ENCODE measurements at places on chromosomes 3 and 15. TPM values are rescaled to one million over a fixed set of nuclear protein-coding genes. Genes with fewer than 3 reads are reported as not detected.

Gene PPARG
- 3.5 TPM for total RNA-seq

DNA sequence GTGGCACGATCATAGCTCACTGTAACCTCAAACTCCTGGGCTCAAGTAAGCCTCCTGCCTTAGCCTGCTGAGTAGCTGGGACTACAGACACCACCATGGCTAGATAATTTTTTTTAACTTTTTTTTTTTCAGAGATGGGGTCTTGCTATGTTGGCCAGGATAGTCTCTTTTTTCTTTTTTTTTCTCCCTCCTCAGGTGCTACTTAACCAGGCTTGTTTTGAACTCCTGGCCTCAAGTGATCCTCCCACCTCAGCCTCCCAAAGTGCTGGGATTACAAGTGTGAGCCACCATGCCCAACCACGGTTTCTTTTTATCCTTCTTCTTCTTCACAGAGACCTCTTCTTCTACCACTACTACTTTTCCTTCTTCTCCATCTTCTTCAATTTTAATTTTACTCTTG is 53.8 kb upstream of the MAP4 start:
- no peak for DNase-seq

Gene FAM81A
- under 0.01 TPM for total RNA-seq

DNA sequence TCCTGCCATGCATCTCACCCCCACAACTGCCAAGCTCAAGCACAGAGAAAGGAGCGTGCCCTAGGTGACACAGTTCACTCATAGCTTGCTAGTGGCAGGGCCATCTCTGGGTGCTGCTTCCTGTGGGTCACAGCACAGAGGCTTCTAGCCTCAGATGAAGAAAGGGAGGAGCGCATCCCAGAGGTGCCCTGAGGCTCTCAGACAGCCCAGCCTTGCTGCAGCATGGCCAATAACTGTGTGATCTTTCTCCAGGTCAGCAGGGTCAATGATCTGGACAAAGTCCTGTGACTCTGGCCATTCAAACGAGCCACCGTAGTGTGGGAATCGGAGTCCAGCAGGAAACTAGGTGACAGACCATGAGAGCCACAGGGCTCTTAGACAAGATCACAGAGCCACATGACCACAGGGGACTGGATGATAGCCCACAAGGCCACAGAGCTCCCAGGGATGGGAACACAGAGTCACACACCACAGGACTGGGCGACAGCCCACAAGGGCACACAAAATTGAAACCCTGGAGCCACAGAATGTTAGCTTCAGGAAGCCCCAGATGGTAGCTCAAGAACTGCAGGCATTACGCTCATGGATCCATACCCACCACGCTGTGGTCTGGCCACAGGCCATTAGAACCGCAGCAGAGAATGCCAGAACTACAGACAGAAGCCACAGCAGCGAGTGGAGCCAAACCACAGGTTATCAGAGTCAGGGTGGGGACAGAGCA is 25.9 kb upstream of the GRIP2 start:
- DNase-seq, result peak; percentile 6

GRCh38 chr3:41469083-41469482 is 269.8 kb downstream of the CTNNB1 start:
- no peak for DNase-seq

GRCh38 chr15:74773731-74774252 is 8.1 kb upstream of the CSK start:
- DNase-seq, result no peak

GRCh38 chr3:113597596-113598354 is 65.4 kb downstream of the SIDT1 start:
- no peak for DNase-seq

DNA sequence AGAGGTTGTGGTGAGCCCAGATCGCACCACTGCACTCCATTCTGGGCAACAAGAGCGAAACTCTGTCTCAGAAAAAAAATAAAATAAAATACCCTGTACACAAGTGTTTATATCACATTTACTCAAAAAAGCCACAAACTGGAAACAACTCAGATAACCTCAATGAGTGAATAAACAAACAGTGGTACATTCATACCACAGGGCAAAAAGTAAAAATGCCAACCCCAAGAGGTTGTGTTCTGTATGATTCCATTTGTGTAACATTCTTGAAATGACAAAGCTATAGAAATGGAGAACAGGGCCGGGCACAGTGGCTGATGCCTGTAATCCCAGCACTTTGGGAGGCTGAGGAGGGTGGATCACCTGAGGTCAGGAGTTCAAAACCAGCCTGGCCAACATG is 12.9 kb downstream of the EDC3 start:
- DNase-seq, result no peak

Gene HRG
- not detected for total RNA-seq

DNA sequence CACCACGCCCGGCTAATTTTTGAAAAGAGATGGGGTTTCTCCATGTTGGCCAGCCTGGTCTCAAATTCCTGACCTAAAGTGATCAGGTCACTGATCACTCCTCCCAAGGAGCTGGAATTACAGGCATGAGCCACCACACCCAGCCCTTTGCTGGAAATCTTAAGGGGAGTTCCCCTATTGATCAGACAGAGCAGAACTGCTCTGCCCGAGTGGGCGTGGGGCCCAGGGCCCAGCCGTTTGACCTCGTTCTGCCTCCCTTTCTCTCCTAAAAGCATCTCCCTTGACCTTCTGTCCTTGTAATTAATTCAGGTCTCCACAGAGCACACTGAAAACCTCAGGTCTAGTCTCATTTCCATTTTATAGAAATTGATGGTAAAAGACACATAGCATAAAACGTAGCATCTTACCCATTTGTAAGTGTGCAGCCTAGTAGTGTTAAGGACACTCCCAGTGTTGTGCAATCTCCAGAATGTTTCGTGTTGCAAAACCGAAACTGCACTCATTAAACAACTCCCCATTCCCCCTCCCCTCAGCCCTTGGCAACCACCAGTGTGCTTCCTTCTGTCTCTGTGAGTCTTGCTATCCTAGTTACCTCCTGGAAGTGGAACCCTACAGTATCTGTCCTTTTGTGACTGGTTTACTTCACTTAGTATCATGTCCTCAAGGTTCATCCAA is 89.3 kb downstream of the SLCO3A1 start:
- DNase-seq, result peak; percentile 87

Gene CCDC66
- total RNA-seq, result 22.5 TPM

Gene ALG1L2
- total RNA-seq, result 0.86 TPM

- DNase-seq, result no peak
Measured at GRCh38 chr3:127860211-127860696, 37.9 kb upstream of the MGLL start.

Gene ESYT3
- total RNA-seq, result under 0.01 TPM

Gene MLH1
- 56.7 TPM for total RNA-seq

GRCh38 chr3:28347374-28348264 is 902 bp upstream of the ZCWPW2 start:
- peak; percentile 91 for DNase-seq

GRCh38 chr3:62036726-62037125 is 336.6 kb downstream of the FEZF2 start:
- DNase-seq, result no peak

GRCh38 chr15:101137312-101137940 is 114.4 kb downstream of the CHSY1 start:
- no peak for DNase-seq

Gene SMCO1
- under 0.01 TPM for total RNA-seq

Gene COL6A5
- total RNA-seq, result under 0.01 TPM

Gene FETUB
- not detected for total RNA-seq

DNA sequence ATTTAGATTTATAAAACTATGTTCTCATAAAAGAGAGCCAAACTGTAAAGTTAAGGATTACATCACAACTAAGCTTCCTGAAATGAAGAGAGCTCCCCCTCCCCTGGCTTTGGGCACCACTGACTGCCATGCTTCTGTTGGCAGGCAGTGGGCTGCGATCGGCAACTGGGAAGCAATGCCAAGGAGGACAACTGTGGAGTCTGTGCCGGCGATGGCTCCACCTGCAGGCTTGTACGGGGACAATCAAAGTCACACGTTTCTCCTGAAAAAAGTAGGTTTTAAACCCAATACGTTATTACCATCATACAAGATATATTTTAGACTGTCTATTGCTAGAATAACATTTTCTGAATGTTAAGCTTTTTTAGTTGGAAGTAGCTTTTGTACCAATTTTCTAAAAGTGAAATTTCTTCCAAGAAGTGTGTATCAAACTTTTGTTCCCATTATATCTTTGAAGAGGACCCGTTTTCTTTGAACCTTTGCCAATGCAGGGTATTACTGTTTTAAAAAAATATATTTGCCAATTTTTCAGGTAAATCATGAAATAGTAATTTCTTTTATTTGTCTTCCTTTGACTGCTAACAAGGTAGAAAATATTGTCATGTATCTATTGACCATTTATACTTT is 184.1 kb downstream of the ADAMTSL3 start:
- no peak for DNase-seq

Gene ACKR4
- 9.5 TPM for total RNA-seq

DNA sequence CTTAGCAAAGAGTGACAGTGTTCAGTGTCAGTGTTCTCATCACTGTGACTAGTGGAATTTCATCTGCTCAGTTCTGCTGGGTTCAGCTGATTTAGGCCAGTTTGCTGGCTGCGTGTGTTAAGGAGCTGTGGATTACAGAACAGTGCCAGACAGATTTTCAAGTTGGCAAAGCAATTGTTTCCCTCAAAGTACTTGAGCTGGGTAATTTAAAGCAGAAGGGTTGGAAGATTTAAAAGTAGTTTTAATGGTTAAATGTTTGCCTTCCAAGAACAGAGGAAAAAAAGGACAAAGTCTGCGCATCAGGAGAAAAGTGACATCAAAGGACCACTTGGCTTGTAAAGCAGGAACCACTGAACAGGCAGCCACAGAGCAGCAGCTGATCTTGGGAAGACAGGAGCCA is 8.7 kb downstream of the ESYT3 start:
- DNase-seq, result no peak

Gene INSYN1
- total RNA-seq, result under 0.01 TPM

GRCh38 chr3:17836919-17837318 is 94.5 kb upstream of the TBC1D5 start:
- DNase-seq, result no peak

DNA sequence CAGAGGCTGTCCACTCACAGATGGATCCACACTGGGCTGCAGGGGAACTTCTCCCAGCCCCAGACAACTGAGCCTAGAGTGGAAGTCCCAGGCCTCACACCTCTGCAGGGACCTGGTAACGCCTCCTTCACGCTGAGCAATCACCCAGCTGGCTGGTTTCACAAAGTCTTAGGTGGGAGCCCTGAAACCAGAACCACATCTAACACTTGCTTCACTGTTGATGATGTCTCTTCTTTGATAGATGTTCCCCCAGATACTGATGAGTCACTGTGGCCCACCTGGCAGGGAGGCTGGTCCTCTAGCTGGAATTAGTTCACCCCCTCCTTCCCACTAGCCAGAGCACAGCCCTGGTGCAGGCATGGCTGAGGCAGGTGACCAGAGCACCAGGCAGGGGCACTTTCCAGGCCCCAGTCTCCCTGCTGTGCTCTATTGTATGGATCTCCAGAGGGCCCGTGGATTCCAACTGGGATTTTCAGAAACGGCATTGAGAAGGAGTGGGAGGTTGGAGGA is 33.5 kb downstream of the MYL3 start:
- DNase-seq, result no peak

Gene AP3B2
- 0.64 TPM for total RNA-seq

GRCh38 chr15:40250771-40251483 is 12.1 kb downstream of the PAK6 start:
- no peak for DNase-seq

DNA sequence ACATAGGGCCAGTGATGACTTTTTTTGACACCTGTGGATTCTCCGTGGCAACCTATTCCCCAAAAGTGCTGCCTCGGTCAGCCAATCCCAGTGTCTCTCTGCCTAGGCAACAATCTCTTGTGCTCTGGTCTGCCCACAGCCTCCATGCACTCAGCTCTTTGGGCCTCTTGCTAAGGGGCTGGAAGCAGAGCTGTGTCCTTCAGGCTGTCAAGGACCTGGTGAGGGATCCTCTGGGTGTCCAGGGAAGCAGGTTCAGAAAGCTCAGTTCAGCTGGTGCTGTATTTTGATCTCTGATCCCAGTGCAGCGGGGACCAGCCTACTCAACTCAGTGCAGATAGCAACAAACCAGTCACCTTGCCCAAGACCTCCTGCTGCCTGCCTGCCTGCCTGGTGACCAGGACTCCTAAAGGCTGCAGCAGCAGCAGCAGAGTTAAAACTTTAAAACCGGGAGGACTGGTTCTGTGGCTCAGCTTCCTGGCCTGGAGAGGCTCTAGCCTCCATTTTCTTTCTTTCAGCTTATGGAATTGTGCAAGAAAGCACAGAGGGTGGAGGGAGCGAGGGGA is 6.2 kb downstream of the PAK6 start:
- DNase-seq, result no peak

Gene RTP4
- total RNA-seq, result 2.6 TPM

Gene CCR5
- total RNA-seq, result not detected

DNA sequence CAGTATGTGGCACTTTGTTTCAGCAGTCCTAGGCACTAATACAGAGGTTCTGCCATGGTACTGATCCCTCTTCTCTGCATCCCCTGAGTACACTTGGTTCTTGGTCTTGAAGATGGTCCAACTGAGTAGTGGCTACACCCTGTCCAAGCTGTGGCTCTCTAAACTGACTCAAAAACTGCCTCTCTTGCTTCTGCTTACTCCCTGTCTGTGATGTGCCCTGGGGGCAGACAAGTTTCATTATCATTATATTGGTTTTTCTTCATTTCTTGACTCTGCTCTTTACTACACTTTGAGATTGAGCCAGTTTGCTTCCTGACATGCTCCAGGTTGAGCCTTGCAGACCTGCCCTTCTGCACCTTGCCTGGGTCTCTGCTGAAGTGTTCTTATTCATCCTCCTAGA is 18.9 kb upstream of the ST3GAL6 start:
- no peak for DNase-seq

- DNase-seq, result no peak
Measured at GRCh38 chr3:187839422-187839821, 94.2 kb upstream of the BCL6 start.

Gene BCL2A1
- not detected for total RNA-seq

DNA sequence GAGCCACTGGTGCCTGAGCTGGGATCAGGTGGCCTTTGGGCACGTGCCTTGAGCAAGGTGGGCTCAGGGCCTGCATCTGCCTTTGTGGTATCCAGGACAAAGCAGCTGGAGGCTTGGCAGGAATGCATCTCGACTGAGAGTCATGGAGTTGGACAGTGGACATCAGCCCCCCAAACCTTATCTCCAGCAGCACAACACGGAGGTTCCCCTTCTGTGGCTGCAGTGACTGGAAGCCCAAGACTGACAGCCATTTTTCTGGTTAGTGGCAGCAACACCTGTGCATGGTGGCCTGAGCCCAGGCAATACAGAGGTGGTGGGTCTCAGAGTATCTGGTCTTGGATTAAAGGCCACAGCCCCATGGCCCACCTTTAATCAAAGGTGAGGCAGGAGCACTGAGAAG is 27.8 kb upstream of the TSEN2 start:
- no peak for DNase-seq

- peak; percentile 59 for DNase-seq
Measured at GRCh38 chr3:106068795-106069194, 200.0 kb upstream of the CBLB start.

DNA sequence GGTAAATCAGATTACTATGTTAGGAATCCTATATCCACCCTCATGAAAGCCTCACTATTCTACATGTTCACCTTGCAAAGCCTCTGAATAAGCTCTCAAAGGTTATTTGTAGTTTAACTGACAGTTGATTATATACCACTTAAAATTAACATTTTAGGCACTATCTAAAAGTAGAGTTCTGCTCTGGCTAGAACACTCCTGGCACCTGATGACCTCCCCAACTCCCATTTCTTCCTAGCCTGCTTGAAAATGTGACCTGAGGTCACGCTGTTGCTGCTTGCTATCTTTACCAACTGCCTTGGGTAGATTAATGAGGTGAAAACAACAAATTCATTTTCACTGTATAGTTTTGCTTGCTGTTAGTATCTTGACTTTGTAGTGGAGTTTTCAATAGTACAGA is 220.7 kb downstream of the GBE1 start:
- no peak for DNase-seq

Gene DLL4
- 5.5 TPM for total RNA-seq

Measured in fibroblast of villous mesenchyme (primary cell).